ENCODE measurements at places on chromosomes 11 and 22.
A peak's percentile ranks its signal among the peaks of the same experiment; 100 is the strongest.

GRCh38 chr11:35354644-35355043 is 64.7 kb downstream of the SLC1A2 start:
- DNase-seq: no peak

- no peak for DNase-seq
Observed at GRCh38 chr11:87353771-87354345, 316.1 kb downstream of the TMEM135 start.

- DNase-seq: no peak
Observed at GRCh38 chr22:50714631-50715179, 23.3 kb upstream of the ACR start.

DNA sequence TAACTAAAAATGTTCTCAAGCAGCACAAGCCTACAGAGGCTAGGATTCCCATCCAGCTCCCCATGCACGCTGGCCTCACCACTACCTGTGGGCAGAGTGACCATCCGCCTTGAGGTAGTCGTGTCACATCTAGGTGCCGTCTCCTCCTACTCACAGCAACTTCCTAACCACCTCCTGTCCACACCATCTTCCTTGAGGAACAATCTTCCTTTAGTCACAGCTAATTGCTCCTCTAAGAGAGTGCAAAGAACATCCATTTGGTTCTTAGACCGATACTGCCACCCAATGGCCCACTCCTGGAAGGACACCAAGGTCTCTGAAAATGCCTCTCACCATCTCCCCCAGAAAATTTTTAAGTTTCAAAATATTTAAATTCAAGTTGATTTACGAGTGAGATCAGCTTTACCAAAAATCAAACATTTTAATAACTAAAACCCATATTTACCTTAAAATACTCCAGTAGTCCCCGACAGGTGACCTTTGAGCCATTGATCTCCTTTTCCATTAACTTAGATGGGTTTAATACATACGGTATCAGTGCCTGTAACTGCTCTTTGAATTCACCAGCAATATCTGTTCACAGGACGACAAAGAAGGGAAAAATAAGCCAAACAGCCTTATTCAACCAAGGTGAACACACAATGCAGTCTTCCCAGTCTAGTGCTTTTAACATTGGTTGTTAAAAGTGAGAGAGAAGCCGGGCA is 21.7 kb upstream of the PLAAT3 start:
- DNase-seq: peak; percentile 56

GRCh38 chr11:67119585-67120391 is 725 bp downstream of the KDM2A start:
- no peak for DNase-seq

DNA sequence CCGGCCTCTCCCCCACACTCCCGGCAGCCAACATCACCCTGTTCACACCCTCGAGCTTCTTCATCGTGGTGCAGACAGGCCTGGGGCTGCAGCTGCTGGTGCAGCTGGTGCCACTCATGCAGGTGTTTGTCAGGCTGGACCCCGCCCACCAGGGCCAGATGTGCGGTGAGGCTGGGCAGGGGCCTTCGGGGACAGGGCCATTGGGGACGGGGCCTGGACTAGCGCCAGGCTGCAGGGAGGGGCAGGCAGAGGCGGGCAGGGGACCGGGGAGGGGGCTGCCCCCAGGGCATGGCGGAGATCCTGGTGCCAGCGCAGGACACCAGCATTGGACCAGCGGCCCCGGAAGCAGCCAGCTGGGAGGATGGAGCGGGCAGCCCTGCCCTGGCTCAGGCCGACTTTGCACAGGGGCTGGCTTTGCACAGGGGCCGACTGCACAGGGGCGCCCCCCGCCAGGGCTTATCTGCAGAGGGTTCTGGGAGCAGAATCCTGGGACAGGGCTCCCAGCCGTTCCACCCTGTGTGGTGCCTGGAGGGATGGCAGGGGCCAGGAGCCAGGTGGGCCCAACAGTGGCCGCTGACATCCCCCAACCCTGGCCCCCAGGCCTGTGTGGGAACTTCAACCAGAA is 8.6 kb downstream of the MUC5B start:
- no peak for DNase-seq

- no peak for DNase-seq
Observed at GRCh38 chr11:83948200-83948599, 662.0 kb upstream of the CCDC90B start.
